ENCODE measurements at places on chromosomes 2 and 18.

- DNase-seq: no peak
Observed at GRCh38 chr2:10389573-10389972, 58.6 kb downstream of the ODC1 start.

DNA sequence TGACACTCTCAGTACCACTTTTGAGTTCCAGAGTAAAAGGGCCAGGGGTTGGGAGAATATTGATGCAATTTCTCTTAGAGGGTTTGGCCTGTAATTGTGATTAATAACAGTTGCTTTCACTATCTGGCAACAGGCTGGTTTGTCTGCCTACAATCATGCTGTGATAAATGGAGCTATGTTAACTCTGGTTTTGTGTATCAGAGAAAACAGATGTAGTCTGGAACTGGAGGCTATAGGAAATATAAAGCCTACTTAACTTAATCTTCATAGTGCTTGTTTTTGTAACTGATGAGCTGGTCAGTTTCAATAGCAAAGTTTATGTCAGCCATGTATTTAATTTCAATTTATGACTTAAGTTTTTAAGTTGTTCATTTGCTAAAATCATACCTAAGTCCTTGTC, 138.0 kb downstream of the AGPS start:
- DNase-seq: no peak

GRCh38 chr2:108612153-108612513, 77.9 kb downstream of the LIMS1 start:
- peak; percentile 62 for DNase-seq

GRCh38 chr2:223970343-223971128, 13.3 kb downstream of the MRPL44 start:
- DNase-seq: peak; percentile 39

- DNase-seq: no peak
Observed at GRCh38 chr2:143649226-143649740, 520.1 kb downstream of the ARHGAP15 start.

- DNase-seq: no peak
Observed at GRCh38 chr2:64202206-64202845, 58.1 kb upstream of the PELI1 start.

- DNase-seq: no peak
Observed at GRCh38 chr18:47773931-47774330, 156.5 kb downstream of the SMAD2 start.

DNA sequence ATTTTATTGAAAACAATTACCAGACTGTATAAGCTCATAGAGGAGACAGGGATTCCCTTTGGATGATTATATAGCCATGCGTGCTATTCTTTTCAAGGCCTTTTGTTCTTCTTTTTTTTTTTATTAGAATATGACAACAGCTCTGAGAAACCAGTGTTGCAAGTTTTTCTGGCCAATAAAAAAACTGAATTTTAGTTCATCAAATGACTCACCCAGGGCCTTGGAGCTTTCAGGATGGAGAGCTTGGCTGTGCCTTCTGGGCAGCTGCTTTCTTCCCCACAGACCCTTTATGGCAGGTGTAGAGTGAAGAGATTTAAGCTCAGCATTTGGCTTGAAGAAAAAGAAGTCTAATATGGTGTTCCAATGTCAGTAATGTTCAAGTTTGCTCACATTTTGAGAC, 497.9 kb upstream of the FANCL start:
- DNase-seq: no peak

GRCh38 chr2:239595726-239596125, 194.9 kb upstream of the HDAC4 start:
- no peak for DNase-seq
